WTC11 (cell line): ENCODE measurements at places on chromosomes 12 and 14.

- DNase-seq, result no peak
These were observed 47.7 kb downstream of the LEMD3 start for GRCh38 chr12:65217086-65217485.

DNA sequence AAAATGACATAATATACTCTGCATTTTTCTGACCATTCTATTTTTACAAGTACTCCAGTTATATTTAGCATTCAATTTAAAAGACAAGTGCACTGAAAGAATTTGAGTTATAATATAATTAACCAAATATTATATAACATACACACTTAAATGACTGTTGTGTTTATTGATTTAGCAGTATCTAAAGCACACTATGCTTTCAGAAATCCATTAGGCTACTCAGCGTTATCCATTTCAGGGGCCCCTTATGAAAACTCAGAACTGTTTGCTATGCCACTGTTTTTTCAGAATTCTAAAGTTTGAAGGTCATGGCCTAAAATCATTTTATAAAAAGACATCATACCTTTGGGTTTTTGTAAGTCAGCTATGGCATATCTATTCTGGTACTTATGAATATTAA, 57.1 kb downstream of the HECTD4 start:
- DNase-seq, result no peak

DNA sequence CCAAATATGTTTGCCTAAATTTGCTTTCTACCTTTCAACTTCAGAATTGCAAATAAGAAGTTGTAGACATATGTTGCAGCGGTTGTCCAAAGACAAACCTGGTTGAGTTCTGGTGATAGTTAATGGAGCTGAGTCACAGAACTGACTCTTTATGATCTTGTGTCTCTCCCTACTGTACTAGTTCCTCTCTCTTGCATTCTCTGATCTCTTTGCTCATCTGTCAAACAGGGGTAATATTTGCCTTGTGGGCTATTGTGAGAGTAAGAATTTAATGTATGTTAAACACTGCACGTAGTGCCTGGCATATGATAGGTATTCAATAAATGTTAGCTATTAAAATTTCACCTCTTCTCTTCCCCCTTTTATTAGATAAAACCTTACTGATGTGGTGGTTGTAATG, 283.5 kb upstream of the RGS6 start:
- DNase-seq, result no peak

GRCh38 chr12:75954041-75954440, 77.5 kb downstream of the PHLDA1 start:
- no peak for DNase-seq

DNA sequence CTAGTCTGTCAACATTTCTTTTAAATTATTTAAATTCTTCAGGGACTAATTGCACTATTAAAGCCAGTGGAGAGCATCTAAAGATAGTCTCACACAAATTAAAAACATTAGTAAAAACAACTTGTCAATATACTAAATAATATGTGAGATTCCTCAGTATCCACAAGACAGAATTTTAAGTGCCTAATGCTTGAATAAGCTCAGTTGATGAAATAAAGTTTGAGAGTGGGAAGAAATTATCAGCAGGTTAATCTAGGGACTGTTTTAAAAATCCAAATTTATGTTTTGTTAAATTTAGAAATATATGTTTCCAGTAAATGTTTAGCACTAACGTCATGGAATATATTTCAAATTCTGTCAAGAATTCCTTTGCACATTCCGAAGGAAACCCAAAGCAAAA, 105.2 kb downstream of the SLC41A2 start:
- no peak for DNase-seq

DNA sequence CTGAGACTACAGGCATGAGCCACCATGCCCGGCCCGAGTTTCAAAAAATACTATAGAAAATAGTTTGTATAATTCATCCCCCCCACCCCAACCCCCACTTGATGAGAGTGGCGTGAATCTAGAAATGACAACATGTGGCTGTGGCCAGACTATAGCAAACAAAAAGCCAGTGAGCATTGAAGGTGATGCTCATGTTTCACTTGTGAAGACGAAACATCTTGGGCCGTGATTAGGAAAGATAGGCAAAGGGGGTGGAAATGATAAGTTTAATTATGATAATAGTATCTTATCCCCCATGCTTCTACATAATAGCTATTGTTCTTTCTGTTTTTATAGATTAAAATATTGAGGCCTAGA, 8.5 kb downstream of the BORCS5 start:
- DNase-seq, result no peak

DNA sequence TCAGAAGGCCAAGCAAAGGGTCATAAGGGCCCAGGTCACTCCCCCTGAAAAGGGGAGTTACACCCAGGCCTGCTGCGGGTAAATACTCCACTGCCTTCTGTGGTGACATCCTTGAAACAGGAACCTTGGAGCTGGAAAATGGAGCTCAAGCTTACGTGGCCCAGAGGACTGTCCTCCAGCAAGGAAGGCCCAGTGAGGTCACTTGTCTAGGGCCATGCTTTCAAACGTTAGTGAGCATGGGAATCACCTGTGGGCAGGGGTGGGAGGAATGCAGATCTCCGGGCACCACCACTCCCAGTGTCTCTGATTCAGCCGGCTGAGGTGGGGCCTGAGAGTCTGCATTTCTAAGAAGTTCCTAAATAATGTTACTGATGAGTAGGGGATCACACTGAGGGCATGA, 140.5 kb upstream of the CCND2 start:
- DNase-seq, result no peak
